Thoracic aorta (tissue), 2 donors: ENCODE measurements at places on chromosomes 2 and 18.

- DNase-seq: no peak
Measured at GRCh38 chr2:119846021-119846420, 86.3 kb downstream of the PTPN4 start.

DNA sequence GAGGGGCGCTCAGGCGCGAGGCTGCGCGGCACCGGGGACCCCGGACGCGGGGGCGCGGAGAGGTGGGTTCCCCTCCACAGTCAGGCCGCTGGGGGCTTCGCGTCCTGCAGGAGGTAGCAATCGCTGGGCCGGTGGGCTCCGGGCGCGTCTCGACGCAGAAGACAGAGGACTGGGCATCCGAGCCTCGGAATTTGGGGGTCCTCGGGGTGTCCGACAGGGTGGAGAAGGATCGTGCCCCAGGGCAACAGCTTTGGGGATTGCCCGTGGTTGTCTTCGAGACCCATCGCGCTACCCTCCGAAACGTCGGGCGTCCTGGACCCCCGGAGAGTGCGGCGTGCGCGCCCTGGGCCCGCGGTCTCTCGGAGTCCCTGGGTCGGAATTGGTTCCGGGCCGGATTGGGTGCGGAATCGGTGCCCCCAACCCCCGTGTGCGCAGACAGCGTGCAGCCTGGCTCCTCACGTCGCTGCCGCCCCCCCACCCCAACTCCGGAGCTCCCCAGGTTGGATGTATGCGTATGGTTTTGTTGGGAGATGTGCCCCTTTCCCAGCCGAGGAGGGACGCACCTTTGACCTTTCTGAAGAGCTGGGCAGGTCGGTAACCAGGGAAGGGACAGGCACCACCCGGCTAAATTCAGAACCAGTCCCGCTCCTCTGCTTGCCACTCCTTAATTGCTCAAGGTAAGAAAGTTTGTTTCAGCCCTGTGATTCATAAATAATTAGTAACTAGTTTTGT lies 750 bp downstream of the NPAS2 start:
- DNase-seq: no peak

DNA sequence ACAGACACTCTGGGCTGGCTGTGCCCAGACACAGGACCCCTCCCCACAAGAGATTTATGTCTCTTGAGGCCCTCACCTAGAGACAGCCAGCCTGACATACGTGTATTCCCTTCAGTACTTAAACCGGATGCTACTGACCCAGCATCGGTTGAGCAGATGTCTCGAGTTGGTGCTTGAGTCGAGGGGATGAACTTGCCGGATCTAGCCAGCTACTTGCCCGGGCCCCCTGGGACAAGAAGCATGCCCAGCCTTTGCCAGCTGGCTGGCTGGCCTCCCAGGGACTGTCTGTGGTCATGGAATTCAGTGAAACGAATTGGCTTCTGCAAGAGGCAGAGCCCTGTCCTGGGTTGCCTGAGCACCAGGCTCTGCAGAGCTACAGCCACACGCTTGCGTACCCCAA lies 36.0 kb downstream of the DNMT3A start:
- DNase-seq: no peak

GRCh38 chr2:64988420-64989125 lies 626 bp upstream of the SLC1A4 start:
- no peak for DNase-seq

- no peak for DNase-seq
Measured at GRCh38 chr2:121994238-121995206, 239.1 kb downstream of the TSN start.

DNA sequence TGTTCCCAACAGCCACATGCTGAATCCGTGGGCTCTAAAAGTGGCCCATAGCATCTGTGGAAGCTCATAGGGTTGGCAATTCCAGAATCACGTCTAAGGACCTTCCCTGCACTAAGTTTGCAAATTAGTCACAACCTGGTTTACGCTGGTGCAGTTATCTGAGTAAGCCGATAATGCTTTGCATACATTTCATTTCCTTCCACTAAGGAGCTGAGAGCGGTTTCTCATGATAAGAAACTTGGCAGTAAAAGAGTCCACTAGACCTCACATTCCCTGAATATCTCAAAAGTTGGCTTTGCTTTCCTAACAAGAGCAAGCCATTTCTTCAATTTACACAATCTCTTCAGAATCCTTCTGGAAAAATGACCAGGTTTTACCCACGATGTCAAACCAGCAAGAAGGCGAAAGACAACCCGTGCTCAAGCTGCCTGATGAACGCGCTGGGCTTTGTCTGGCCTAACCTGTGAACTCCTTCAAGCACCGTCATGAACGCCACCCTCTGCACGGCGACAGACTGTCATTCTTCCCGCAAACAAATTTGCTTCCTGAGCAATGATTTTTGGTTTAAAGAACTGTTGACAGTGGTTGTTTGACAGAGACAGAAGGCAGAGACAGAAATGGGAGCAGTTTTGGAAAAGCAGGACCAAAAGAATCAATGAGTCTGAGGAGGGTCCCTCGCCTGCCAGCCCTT lies 73.0 kb upstream of the COPS8 start:
- DNase-seq: no peak

GRCh38 chr2:63658176-63658968 lies 69.6 kb downstream of the MDH1 start:
- DNase-seq: no peak

- DNase-seq: no peak
Measured at GRCh38 chr2:72137498-72138010, 10.1 kb downstream of the CYP26B1 start.

GRCh38 chr2:19860022-19860421 lies 41.8 kb downstream of the TTC32 start:
- DNase-seq: peak; percentile 64

- DNase-seq: no peak
Measured at GRCh38 chr18:12361770-12362378, 15.2 kb downstream of the AFG3L2 start.

DNA sequence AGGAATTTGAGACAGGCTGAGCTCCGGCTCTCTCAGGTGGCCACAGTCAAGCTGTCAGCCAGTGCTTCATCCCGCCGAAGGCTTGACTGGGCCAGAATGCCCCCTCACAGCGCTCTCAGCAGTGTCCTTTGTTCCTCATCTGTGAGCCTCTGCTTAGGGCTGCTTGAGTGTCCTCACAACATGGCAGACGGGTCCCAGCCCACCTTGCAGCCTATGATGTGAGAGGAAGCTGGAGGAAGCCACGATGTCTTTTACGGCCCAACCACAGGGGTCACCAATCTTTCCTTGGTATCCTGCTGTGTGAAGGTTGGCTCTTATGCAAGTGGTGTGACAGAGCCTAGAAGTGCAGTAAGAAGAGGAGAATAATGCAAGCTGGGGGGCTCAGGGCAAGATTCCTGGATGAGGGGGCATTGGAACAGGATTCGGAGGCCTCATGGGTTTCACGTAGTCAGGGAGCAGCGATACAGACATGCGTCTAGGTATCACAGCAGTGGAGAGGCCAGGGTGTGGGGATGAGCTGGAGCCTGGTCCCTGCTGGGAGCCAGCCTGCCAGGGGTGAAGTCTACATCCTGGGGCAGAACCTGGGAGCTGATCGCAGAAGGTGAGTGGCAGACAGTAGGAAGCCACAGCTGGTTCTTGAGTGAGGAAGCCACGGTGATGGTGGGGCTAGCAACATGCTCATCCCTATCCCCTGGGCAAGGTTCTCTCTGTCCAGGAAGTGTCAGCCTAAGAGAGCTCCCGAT lies 234.1 kb downstream of the GLI2 start:
- no peak for DNase-seq

- DNase-seq: no peak
Measured at GRCh38 chr2:78779761-78780160, 245.7 kb upstream of the REG3G start.

DNA sequence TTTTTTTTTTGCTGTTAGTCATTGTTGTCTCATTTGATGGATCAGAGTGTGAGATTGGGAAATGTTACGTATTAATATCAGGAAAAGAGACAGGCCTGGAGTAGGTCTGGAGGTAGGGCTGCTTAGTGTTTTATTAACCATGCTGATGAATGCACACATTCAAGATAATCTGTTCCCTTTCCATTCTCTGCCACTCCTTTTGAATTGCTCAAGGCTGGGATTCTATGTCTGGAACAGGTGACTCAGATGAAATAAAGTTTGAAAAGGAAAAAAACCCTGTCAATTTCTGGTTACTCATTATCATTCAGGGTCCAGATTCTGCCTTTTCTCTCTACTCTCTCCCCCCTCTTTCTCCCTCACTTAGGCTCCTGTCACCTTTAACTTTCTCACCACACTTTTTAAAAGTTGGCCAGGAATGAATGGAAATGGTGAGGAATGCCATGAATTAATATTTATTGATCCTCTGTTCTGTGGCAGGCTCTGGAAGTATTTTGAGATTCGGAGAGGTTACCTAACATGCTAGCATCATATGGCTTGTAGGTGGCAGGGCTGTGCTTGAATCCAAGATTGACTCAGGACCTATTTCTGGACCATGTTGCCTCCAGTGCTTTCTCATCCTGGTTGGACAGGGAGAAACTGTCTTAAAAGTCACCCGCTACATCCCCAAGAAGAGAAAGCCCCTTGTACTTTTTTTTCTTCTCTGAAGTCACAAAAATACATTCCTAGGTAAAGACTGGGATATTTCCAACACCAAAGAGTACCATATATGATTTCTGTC lies 40.2 kb downstream of the MAP4K4 start:
- no peak for DNase-seq

DNA sequence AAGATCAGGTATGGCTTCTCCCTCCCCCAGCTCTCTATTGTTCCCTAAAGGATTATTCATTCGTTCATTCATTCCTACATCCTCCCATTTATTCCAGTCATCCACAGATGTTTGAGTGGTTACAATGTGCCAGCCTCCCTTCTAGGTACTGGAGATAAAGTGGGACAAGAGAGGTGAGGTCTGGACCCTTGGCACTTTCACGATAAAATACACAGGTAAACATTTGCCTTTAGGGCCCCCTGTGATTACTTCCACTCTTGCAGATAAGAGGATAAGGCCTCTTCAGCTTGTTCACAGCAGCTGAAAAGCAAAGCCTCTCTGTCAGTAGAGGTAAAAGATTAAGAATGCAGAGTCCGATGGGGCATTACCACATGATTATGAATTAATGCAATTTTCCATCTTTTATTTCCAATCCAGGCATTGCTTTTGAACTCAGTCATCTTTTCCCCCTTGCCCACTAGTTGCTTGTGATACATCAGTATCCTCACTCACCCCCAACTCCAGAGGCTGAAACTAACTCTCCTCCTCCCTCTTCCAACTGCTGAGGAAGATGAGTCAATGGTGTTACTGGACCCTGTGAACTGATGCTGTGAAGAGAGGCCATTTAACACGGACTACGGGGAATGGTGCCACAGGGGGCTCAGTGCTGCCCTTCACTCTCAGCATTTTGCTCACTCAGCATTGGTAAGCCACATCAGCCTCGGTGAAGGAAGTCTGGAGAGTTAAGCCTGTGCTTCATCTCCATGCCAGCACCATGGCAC lies 1.1 kb upstream of the DPP4 start:
- DNase-seq: no peak

- DNase-seq: no peak
Measured at GRCh38 chr2:99900556-99900955, 241.8 kb downstream of the AFF3 start.

DNA sequence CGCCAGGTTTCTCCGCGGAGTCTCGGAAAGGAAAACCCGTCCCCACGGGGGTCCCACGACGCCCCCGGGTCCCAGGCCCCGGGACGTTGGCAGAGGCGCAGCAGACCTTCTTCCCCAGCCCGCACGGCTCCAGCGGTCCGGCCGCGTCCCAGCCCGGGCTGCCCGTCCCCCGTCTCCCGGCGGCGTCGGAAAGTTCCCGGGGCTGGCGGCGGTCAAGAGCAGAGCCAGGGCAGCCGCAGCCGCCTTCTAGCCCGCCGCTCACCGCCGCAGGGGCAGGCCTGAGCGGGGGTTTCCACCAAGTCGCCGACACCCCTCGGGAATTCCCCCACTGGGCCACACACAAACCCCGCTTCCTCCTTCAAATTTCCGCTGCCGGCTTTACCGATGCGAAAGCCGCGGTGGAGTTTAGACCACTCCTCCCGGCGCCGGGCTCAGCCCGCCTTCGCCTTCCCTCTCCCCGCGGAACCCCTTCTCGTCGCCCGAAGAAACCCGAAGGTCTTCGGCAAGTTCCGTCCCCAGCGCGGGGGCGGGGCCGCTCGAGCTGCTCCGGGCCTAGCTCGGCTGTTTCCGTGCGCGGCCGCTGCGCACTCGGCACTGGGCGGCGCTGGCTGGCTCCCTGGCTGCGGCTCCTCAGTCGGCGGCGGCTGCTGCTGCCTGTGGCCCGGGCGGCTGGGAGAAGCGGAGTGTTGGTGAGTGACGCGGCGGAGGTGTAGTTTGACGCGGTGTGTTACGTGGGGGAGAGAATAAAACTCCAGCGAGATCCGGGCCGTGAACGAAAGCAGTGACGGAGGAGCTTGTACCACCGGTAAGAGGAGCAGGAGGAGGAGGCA lies at the start of gene CREB1:
Gene CREB1, plus strand, starts transcription at position 633 of the 830 bp plus-strand sequence. CDS start 25,674 bp downstream, outside the sequence.
- DNase-seq: peak; percentile 97

GRCh38 chr2:28583899-28584553 lies 88.2 kb downstream of the PLB1 start:
- peak; percentile 80 for DNase-seq

- DNase-seq: no peak
Measured at GRCh38 chr2:165778653-165779451, 15.2 kb downstream of the GALNT3 start.

GRCh38 chr2:26692279-26692896 lies at the start of gene KCNK3:
KCNK3 (plus strand) TSS chr2:26692722; CDS start chr2:26692876, 154 bp downstream.
- DNase-seq: peak; percentile 56

DNA sequence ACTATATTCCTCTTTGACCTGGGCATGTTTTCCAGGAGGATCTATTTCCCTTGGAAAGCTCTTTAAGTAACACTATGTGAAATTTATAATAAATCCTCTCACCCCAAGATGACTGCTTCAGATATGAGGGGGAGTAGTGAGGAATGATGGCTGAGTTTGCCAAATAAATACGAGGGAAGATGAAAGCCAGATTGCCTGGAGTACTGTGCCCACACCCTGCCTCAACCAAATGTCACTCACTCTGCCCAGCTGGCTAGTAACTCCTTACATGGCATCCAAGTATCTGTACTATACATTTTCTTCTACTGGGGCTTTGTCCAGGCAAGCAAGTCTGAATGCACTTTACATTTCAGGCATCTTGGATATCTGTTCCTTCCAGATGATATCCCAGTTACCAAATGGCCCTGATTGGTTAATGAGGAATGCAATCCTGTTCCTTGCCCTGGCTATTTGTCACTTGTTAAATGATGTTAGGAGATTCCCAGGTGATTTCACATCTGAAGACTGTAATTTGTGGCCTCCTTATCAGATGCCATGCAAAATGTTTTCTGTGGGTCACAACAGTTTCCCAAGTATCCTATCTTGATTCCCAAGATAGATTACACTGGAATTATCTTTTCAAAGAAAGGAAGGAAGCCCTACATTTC lies 191.8 kb downstream of the IKZF2 start:
- no peak for DNase-seq

- DNase-seq: no peak
Measured at GRCh38 chr2:170815746-170816503, 762 bp upstream of the GAD1 start.

DNA sequence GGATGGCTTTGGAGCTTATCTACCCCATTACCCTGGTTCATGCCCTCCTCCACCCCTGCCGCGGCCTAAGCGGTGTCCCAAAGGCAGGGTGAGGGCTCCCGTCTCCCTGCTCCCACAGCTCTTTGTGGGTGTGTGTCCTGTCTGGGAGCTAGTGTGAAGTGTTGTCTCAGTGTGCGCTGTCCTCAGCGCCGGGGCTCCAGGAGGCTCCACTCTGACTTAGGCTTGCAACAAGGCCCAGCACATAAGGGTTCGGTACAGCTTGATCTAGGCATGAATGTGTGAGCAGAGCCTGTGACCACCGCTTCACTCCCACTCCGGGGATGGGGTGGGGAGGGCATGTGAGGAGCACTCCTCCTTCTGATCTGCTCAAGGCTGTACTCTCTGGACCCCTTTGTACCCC lies 1.2 kb downstream of the MC2R start:
- DNase-seq: no peak

GRCh38 chr18:53935803-53936202 lies 288.7 kb downstream of the MBD2 start:
- DNase-seq: no peak

GRCh38 chr2:42163444-42164045 lies 5.6 kb upstream of the EML4 start:
- no peak for DNase-seq
